ENCODE measurements at places on chromosomes 16 and 17.

DNA sequence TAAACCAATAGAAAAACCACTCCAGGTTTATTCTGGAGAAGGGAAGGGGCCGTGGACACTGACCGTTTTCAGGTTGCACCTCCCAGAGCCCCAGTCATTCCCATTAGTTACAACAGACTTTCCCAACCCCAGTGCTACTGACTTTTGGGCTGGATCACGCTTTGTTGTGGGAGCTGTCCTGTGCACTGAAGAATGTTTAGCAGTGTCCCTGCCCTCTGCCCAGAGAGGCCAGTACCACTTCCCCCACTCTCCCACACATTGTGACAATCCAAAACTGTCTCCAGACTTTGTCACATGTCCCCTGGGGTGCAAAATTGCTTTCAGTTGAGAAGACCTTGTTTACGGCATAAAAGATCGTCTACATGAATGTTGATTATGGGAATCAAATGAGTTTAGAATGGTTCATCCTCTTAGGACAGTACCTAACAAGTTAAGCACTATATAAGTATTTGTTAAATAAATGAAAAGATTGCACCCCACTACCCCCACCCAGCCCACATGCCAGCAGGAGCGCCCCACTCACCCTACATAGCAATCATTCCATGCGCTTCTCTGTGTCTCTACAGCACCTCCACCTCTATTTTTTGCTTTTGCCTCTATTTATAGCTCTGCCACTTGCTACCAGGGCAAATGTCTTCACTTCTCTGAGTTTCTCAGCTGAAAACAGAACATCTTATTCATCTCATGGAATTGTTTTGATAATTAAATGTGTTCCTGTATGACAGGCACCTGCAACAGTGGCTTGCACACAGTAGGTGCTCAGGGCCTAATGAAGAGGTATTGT lies 104.9 kb downstream of the AXIN2 start:
- DNase-seq = no peak

DNA sequence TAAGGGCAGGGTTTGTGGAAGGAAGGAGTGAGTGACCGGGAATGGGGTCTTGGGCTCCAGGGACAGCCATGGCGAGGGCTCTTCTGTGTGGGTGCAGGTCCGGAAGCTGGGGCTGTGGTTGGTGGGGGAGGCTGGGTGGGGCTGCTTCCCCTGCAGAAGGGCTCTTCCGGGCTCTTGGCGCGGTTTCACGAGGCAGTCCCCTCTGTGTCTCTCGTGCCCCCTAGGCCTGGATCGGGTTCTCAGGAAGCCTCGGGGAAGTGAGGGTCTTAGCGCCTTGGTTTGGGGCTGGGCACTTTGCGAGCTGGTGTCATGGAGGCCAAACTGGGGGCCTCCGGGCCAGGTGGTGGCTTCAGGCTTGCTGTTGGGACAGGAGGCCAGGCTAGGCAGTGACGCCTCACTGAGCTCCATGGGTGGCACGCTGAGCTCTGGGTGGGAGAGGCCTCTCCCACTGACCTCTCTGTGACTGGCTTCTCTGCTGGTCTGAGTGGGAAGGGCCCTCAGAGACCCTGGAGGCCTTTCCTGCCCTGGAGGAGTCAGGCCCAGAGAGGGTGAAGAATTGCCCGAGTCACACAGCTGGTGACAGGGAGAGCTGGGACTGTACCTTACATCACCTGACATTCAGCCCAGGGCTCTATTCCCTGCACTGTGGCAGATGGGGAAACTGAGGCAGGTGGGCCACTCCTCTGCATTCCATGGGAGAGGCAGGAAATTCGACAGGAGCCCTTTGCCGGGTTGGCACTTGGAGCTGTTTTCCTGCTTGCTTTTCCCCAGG lies 8.2 kb downstream of the ADCY7 start:
- no peak for DNase-seq

DNA sequence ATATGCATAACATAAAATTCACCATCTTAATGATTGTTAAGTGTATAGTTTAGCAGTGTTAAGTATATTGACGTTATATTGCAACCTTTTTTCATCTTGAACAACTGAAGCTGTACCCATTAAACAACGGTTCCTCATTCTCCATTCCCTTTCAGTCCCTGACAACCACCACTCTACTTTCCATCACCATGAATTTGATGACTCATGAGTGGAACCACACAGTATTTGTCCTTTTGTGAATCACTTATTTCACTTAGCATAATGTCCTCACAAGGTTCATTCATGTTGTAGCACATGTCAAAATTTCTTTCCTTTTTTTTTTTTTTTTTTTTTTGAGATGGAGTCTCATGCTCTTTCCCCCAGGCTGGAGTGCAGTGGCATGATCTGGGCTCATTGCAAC lies 46.0 kb downstream of the HOXB1 start:
- peak; percentile 62 for DNase-seq

- DNase-seq = no peak
These were observed 202.8 kb upstream of the WSB1 start for GRCh38 chr17:27091043-27091497.

DNA sequence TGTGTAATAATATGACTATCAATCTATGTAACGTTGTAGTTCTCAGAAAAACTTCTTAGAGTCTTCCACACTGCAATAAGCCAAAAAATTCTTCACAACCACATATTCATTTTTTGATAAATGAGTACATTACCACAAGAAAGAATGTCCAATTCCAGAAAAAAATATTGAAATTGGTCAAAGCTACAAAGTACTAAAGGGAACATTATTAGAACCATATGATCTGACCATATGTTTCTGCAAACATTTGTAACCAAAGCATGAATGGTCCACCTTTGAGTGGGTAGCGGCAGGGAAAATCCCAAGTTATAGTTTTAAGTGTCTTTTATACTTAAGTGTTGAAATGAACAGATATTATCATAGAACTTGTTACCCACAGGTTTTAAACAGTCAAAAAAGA lies 71.7 kb upstream of the NACA2 start:
- DNase-seq = no peak

Data from HT-29 (cell line).